Fibroblast of lung (primary cell): ENCODE measurements at places on chromosomes 11 and 22. TPM values are rescaled to one million over a fixed set of nuclear protein-coding genes. Genes with fewer than 3 reads are reported as not detected.

GRCh38 chr11:36672815-36673450 lies 74.9 kb upstream of the RAG2 start:
- no peak overlapping the region for H3K27ac ChIP-seq
- DNase-seq: peak; percentile 39
- H3K4me3 ChIP-seq: no peak overlapping the region

DNA sequence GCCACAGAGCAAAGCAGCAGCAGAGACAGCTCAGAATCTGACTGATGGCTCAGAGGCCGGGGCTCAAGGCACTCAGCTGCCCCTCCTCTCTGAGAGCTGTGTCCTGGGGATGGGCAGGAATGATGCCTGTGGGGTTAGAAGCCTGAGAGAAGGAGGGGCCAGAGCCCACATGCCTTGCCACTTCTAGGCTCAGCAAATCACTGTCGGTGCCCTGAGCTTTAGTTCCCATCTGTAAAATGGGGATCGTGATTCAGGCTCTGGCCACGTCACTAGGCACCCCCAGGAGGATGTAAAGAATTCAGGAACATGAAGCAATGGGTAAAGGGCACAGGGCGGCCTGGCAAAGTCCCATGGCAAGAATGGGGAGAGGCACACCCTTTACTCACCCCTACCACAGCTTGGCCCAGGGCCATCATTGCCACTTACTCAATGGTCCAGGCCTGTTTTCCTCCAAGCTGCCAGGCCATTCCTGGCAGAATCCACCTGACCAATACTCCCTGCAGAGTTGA lies 3.4 kb upstream of the CDC42EP2 start:
- peak overlapping the region; percentile 84 for H3K27ac ChIP-seq
- H3K27me3 ChIP-seq: no peaks in the 10 kb centered on the region
- H3K4me1 ChIP-seq: peaks cover 35% of the 10 kb centered on the region
- no peak for DNase-seq
- H3K36me3 ChIP-seq: no peaks in the 10 kb centered on the region

GRCh38 chr11:12827929-12828812 lies 153.9 kb downstream of the TEAD1 start:
- DNase-seq: peak; percentile 89
- H3K4me1 ChIP-seq: peaks cover 17% of the 10 kb centered on the region
- no peaks in the 10 kb centered on the region for H3K27me3 ChIP-seq
- H3K4me3 ChIP-seq: peak overlapping the region; percentile 58
- H3K27ac ChIP-seq: peak overlapping the region; percentile 43

GRCh38 chr22:24466716-24467328 lies 28.3 kb upstream of the UPB1 start:
- DNase-seq: peak; percentile 77
- peak overlapping the region; percentile 55 for H3K27ac ChIP-seq
- no peak overlapping the region for H3K4me3 ChIP-seq
- peaks cover 14% of the 10 kb centered on the region for H3K4me1 ChIP-seq
- H3K27me3 ChIP-seq: no peaks in the 10 kb centered on the region
- H3K36me3 ChIP-seq: no peaks in the 10 kb centered on the region

GRCh38 chr22:38167988-38168407 lies 13.6 kb downstream of the PLA2G6 start:
- no peaks in the 10 kb centered on the region for H3K36me3 ChIP-seq
- H3K4me3 ChIP-seq: no peak overlapping the region
- no peaks in the 10 kb centered on the region for H3K27me3 ChIP-seq
- peaks cover 12% of the 10 kb centered on the region for H3K4me1 ChIP-seq

- no peak overlapping the region for H3K27ac ChIP-seq
- DNase-seq: no peak
- H3K36me3 ChIP-seq: no peaks in the 10 kb centered on the region
- H3K27me3 ChIP-seq: no peaks in the 10 kb centered on the region
- no peak overlapping the region for H3K4me3 ChIP-seq
Observed at GRCh38 chr22:31538815-31539214, 42.5 kb downstream of the SFI1 start.

DNA sequence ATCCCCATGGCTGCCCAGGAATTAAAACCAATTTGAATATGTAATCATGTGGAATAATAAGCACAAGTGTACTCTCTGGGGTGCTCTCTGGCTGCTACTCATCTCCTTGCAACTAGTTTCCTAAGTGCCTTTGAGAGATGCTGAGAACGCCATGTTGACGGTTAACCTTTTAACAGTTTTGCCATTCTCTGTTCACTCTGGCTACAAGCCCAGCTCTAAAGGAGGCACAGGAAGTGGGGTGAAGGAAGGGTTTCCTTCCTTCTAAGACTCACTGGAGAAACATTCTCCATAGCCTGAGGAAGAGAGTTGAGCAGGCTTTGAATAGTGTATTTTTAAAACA lies 122.0 kb upstream of the ZC3H12C start:
- no peak overlapping the region for H3K27ac ChIP-seq
- peak; percentile 70 for DNase-seq
- H3K27me3 ChIP-seq: no peaks in the 10 kb centered on the region
- H3K4me1 ChIP-seq: no peaks in the 10 kb centered on the region
- H3K36me3 ChIP-seq: no peaks in the 10 kb centered on the region
- H3K4me3 ChIP-seq: no peak overlapping the region

- H3K27ac ChIP-seq: no peak overlapping the region
- DNase-seq: no peak
- H3K36me3 ChIP-seq: no peaks in the 10 kb centered on the region
- H3K4me1 ChIP-seq: peaks cover 4% of the 10 kb centered on the region
Observed at GRCh38 chr11:59198726-59199125, 14.0 kb downstream of the MPEG1 start.

- no peak overlapping the region for H3K4me3 ChIP-seq
- H3K4me1 ChIP-seq: peaks cover 6% of the 10 kb centered on the region
- H3K36me3 ChIP-seq: no peaks in the 10 kb centered on the region
- H3K27me3 ChIP-seq: peaks cover 5% of the 10 kb centered on the region
- no peak for DNase-seq
- no peak overlapping the region for H3K27ac ChIP-seq
Observed at GRCh38 chr11:120179057-120179672, 31.7 kb upstream of the OAF start.

- no peak overlapping the region for H3K27ac ChIP-seq
- H3K27me3 ChIP-seq: no peaks in the 10 kb centered on the region
- no peaks in the 10 kb centered on the region for H3K36me3 ChIP-seq
- no peak for DNase-seq
Observed at GRCh38 chr22:27637604-27638003, 164.0 kb downstream of the MN1 start.

GRCh38 chr11:15199693-15200092 lies 85.0 kb downstream of the INSC start:
- H3K4me3 ChIP-seq: no peak overlapping the region
- no peak overlapping the region for H3K27ac ChIP-seq
- no peaks in the 10 kb centered on the region for H3K36me3 ChIP-seq

- H3K4me3 ChIP-seq: no peak overlapping the region
- H3K27ac ChIP-seq: no peak overlapping the region
- peaks cover 2% of the 10 kb centered on the region for H3K4me1 ChIP-seq
- peaks cover 15% of the 10 kb centered on the region for H3K27me3 ChIP-seq
Observed at GRCh38 chr11:36373016-36374010, 77.2 kb downstream of the PRR5L start.

DNA sequence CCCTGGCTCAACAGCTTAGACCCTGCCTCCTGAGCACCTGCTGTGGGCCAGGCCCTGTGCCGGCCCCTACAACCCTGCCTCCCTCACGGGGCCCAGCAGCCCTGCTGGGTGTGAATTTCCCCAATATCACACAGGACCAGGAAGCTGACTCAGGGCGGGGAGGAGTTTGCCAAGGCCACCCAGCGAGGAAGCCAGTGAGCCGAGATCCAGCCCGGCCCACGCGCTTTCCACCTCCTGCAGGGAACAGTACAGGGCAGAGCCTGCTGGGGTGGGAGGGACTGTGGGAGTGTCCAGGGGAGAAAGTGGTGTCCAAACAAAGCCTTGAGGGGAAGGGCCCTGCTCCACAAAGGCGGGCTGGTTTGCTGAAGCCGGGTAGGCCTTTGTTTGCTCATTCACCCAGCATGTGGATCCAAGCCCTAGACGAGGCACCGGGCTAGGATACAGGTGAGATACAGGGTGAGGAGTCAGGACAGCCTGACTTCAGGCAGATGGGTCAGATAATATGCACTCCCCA lies 26.8 kb downstream of the RPL3 start:
- peak; percentile 86 for DNase-seq
- H3K27me3 ChIP-seq: no peaks in the 10 kb centered on the region
- H3K4me1 ChIP-seq: peaks cover 13% of the 10 kb centered on the region

- no peak for DNase-seq
- H3K4me1 ChIP-seq: no peaks in the 10 kb centered on the region
Observed at GRCh38 chr11:117495357-117495756, 167.7 kb downstream of the CEP164 start.

- no peak overlapping the region for H3K27ac ChIP-seq
- no peaks in the 10 kb centered on the region for H3K36me3 ChIP-seq
- no peak overlapping the region for H3K4me3 ChIP-seq
Observed at GRCh38 chr22:32164075-32164860, 5.2 kb upstream of the C22orf42 start.

DNA sequence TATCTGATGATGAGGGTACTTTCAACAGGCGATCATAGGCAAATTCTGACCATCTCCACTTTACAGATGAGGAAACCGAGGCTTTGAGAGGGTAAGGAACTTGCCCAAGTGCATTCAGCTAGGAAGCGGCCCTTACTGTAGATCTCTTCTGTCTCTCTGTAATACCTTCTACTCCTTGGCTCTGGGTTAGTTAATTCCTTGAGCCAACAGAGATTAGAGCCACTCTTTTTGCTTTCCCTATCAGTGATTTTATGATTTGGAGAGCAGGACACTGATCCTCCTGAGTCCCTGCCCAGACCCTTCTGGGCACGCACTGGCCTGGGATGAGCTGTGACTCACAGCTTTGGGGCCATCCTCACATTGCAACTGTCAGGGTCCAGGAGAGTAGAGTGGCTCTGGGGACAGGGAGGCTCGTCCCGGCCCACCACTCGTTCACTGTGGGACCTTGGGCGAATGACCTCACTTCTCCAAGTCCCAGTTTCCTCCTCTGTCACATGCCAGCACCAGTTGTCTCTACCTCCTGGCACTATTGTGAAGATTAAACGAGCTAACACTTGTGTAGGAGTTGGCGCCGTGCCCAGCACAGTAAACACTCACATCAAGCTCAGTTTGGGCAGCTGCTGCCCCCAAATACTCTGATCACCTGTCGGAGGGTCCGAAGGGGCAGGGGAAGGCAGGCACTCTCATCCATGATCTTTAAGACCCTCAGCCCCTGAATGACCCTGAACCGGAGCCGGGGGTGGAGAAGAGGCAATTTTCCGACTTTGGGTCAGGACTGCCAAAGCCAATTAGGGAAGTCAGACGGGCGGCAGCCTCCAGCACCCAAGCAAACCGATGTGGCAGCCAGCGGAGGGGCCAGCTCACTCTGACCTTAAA lies 235.0 kb downstream of the MIAT start:
- no peak for DNase-seq
- H3K27me3 ChIP-seq: no peaks in the 10 kb centered on the region

- no peaks in the 10 kb centered on the region for H3K4me1 ChIP-seq
- no peak overlapping the region for H3K4me3 ChIP-seq
- H3K36me3 ChIP-seq: no peaks in the 10 kb centered on the region
Observed at GRCh38 chr11:115129473-115130289, 374.5 kb downstream of the CADM1 start.

- H3K4me1 ChIP-seq: no peaks in the 10 kb centered on the region
- no peak for DNase-seq
- no peak overlapping the region for H3K4me3 ChIP-seq
- no peaks in the 10 kb centered on the region for H3K27me3 ChIP-seq
Observed at GRCh38 chr22:46660604-46661201, 40.5 kb downstream of the GRAMD4 start.

MS4A4A gene
- polyA plus RNA-seq: not detected in 2 replicates

VPS51 gene
- 22.0 and 27.0 TPM in 2 replicates for polyA plus RNA-seq
